ENCODE measurements at places on chromosomes 1 and 21.

GRCh38 chr1:168939110-168939946, 167.2 kb upstream of the ATP1B1 start:
- no peak for DNase-seq

DNA sequence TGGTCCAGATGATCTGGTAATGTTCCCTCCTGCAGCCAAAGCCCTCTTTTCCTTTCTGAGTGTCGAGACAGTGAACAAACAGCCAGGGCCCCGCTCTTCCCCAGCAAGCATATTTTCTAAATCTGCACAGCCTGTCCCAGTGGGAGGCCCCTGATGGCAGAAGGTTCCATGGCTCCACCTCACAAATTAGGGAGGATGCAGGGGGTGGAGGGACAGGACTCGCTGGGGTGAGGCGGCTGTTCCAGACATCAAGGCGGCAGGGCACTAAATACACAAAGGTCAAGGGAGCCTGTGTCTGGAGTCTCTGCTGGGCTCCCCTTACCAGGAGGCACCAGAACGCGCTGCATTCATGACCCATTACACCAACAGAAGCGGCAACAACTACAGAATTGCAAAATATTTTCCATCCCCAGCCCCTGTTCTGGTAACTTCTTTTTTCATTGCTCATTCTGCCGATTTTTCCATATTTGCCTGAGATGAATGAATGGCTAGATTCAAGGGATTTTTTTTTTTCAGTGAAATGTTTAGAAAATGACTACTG, 27.0 kb upstream of the PRELP start:
- no peak for DNase-seq

DNA sequence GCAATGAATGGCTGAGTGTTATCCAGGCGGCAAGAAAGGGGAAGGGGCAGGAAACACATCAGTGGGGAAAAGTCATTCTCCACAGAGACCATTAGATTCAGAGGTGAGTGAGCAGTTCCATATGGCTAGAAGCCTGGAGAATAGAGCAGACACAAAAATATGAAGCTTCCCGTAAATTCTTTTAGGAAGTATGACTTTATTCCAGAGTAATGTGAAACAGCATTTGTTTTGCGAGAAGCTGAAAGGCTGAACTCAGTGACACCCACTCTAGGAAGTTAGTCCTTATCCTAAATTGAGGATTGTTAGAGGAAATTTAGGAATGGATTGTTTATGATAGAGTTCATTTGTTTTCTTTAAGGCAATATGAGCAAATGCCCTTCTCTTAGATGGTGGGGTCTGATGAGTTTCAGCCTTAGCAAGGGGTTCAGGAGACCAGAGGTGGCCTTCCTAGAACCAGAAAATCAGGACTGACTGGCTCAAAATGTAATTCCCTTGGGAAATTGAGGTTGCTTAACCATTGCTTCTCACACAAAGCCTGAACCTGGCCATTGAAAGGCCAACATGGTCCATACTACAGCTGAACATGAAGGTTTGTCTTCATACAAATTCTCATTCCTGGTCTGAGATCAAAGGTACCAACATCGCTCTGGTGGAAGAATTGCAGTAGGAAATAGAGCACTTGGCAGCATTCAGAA, 167.5 kb downstream of the TPR start:
- DNase-seq = no peak

DNA sequence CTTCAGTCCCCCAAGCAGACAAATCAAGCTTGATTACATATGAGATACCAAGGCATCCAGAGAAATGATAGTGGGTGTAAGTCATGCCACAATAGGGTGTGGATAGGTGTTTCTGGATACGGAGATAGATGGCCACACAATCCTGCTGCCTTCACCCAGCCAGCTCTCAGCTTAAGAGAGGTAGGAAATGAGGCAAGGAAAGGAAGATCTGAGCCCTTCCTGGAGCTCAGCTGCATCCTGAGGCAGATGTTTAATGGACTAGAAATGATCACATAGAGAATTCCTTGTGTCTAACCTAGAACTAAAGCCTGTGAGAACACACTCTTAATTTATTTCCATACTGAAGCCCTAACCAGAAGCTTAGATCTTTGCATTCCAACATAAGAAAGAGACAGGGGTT, 210.3 kb downstream of the ST6GALNAC3 start:
- DNase-seq = no peak

DNA sequence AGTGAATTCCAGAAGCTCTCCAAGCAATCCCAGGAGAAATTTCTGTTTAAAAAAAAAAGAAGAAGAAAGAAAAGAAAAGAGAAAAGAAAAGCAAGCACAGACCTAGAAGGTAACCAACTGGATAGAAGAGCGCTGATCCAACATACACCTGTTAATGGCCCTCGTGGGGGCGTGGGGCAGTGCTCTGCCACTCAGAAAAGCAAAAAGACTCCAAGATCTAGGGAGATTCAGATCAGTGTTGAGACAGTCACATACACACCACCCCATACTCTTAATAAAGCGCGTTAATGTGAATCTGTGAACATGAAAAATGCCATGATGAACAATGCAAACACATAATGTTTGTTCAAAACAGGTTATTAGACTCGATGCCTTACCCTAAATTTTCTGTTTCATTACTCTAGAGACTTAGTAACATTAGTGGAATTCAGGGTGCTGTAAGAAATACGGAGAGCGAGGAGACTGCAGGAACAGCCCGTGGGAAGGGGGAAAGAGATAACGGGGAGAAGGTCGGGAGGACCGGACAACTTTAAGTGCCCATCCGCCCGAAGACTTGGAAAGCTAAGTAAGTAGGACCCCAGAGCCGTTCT, 406 bp downstream of the NME7 start:
- no peak for DNase-seq

DNA sequence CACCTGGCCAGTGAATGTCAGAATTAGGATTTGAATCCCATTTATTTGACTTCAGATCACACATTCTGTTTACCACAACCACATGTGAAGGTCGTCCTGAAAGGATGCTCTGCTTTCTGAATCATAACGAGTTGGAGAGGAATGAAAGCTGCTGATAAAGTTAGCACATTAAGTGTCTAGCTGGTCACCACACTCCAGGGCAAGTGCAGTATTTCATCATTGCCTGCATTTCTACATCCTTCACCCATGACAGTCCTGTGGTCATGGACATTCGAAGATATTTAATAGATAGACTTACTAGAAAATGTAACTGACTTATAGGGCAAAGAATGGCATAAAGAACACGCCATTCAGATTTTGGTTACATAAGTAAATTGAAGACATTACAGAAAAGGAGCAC, 52.7 kb upstream of the ST6GALNAC3 start:
- no peak for DNase-seq

DNA sequence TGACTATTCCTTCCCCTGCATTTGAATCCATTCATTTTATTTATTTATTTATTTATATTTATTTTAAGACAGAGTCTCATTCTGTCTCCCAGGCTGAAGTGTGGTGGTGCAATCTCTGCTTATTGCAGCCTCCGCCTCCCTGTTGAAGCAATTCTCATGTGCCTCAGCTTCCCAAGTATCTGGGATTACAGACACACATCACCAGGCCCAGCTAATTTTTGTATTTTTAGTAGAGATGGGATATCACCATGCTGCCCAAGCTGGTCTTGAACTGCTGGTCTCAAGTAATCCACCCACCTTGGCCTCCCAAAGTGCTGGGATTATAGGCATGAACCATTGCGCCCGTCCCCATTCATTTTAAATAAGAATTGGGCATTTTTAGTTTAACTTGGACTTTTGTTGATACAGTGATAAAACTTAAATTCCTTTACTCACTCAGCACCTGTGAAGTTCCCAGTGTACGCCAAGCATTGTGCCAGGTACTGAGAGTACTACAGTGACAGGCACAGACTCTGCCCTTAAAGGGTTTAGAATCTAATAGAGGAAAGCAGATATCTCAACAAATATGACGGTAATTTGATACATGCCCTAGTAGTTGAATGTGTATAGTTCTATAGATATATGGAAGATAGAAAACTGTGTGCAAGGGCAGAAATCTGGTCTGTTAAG, 90.5 kb downstream of the PTPRC start:
- DNase-seq = no peak

DNA sequence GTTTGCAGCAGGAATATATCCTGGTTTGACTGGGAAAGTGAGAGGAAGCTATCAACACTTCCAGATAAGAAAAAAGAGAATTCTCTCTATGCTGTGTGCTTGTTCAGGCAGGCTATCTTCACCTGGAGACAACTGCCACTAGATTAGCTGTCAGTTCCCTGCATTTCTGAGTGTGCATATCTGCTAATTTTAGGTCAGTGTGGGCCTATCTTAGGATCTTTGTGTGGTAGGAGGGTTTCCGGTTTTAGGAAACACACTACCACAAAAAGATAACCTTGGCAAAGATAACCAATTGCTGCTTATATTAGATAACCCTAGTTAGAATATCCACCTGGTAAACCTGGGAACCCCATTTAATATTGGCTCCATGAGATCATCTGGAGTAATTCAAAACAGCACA, 22.5 kb upstream of the GBP5 start:
- DNase-seq = peak; percentile 61

DNA sequence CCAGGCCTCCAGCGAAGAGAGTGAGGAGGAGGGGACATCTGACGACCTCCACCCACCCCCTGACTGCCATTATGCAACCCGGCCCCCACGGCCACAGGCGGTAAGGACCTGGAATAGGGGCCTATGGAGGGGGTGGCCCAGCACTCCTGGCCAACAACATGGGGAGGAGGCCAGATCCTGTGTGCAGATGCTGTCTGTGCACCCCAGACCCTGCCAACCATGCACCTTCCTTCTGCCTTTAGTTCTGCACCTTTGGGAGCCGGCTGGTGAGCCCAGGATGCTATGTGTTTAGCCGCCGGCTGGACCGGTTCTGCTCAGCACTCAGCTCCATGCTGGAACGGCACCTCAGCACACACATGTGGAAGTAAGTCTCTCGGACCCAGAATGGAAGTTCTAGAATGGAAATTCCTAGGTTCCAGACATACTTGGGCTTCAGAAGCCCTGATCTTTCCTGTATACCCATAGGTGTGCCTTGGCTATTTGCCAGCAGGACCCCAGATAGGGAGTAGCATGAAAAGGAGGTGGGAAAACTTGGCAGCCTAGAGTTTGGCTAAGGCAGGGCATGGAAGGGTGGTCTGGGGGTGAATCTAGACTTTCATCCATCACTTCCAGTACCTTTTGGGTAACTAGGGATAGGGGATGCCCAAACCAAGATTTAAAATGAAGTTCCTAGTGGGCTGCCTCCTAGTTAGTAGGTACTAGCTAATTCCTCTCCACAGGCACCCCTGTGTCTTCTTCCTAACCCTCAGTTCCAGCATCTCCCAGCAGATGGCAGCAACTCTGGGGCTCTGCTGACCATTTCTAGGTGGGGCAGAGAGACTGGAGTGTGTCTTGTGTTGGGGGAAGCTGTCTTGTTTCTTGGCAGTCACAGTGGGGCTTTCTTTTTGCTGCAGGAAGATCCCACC, 3.6 kb upstream of the CYB561D1 start:
- DNase-seq = peak; percentile 69

DNA sequence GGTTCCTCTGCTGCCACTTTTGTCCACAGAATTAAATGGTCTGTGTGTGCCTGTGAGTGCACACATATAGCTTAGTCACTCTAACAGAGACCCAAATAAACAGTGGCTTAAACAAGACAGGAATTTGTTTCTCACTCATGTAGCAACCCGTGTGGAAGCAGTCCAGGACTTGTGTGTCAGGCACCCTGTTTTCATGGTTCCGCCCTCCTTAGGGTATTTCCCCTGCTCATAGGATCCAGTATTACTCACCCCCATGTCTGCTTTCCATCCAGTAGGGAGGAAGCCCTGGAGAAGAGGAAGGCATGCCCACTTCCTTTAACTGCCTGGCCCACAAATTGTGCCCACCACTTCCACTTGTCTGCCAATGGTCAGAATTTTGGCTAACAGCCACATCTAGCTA, 41.3 kb upstream of the TACSTD2 start:
- DNase-seq = peak; percentile 20

- DNase-seq = no peak
Measured at GRCh38 chr21:42107177-42107880, 36.2 kb downstream of the UMODL1 start.

DNA sequence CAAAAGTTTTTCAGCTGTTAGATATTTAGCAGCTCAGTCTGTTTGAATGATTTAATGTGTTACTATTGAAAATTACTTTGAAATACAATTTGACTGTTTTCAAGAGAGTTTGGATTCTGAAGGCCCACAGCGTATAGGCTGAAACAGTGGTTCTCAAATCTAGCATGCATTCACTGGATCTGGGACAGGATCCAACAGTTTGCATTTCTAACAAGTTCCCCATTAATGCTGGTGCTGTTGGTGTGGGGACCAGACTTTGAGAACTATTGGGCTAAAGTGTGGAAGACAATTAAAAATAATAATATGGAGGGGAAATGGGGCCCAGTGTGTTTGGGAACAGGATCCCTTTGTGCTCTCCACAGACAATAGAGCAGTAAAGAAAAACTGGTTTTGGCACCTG, 31.9 kb downstream of the ITSN1 start:
- no peak for DNase-seq

DNA sequence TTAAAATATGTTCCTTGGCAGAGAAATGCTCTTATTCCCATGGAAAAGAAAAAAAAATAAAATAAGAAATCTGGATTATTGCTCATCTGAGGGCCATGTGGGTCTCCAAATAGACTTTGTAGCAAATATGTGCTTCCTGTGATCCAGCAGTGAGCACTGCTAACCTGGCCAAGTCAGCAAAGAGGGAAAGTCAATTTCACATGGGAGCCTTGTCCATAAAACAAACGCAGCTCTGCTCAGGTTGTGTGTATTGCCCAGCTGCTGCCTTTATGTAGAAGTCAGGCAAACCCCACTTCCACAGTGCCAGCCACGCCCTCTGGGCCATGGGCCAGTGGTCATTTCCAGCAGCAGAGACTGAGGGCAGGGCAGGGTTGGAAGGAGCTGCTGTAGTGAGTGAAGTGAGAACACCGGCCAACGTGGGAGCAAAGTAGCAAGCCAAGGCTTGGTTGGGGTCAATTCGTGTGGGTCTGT, 174.3 kb downstream of the LYPLAL1 start:
- DNase-seq = no peak

- no peak for DNase-seq
Measured at GRCh38 chr1:203558064-203558760, 64.3 kb downstream of the OPTC start.

- DNase-seq = no peak
Measured at GRCh38 chr1:198919667-198920398, 281.0 kb downstream of the PTPRC start.

DNA sequence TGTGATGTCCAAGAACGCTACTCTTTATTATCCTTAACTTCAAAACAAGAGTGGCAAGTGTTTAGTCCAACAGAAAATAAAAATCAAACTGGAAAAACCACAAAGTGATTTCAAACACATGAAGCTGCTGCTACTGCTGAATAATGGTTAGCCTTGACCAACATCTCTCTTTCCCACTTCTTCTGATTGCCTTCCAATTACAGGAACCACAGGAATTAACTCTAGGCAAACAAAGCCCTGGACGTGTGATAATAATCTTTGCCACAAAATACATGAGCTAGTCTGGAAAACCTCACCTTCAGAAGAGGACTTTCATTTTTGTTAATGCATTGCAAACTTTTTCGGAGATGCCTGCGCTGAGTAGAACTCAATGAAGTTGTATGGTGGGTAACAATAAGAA, 48.6 kb upstream of the COL11A1 start:
- DNase-seq = no peak

- DNase-seq = peak; percentile 21
Measured at GRCh38 chr1:195831789-195832188, 776.5 kb downstream of the KCNT2 start.

- DNase-seq = no peak
Measured at GRCh38 chr1:198575292-198575691, 34.8 kb upstream of the ATP6V1G3 start.
